Ureter (tissue), 1 donor: ENCODE measurements at places on chromosomes 5 and 9. TPM values are rescaled to one million over a fixed set of nuclear protein-coding genes. Genes with fewer than 3 reads are reported as not detected.

CDO1 gene
- 3.5 TPM for total RNA-seq

CER1 gene
- not detected for total RNA-seq

MEIKIN gene
- total RNA-seq = not detected

FOXD4L4 gene
- 0.47 TPM for total RNA-seq

IFNA21 gene
- total RNA-seq = not detected

RASGEF1C gene
- not detected for total RNA-seq

GCNT4 gene
- total RNA-seq = 17.8 TPM

PIP5K1B gene
- total RNA-seq = 13.8 TPM

TMEFF1 gene
- total RNA-seq = not detected

PFN3 gene
- not detected for total RNA-seq

RLN2 gene
- total RNA-seq = 0.55 TPM

IFNA5 gene
- not detected for total RNA-seq

PPP6C gene
- 36.9 TPM for total RNA-seq
